ENCODE measurements at places on chromosomes 4 and X.

DNA sequence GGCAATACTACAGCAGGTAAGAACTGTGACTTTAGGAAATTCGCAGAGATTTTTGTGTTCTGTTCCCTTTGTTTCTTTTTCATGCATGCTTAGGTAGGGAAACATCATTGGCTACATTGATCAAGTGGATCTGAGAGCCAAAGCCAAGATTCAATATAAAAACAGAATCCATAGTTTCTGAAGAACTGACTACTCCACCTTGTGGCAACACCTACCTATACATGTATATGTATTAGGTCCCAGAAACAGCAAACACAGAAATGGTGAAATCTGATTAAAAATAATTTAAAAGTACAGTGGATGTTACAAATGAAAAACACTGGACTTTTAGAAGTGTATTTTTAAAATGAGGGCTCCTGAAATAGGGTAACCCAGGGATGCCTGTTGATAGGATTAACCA, 322.6 kb upstream of the MAOA start:
- no peaks in the 10 kb centered on the region for H3K36me3 ChIP-seq
- H3K4me3 ChIP-seq: no peak overlapping the region
- no peak overlapping the region for H3K27ac ChIP-seq

DNA sequence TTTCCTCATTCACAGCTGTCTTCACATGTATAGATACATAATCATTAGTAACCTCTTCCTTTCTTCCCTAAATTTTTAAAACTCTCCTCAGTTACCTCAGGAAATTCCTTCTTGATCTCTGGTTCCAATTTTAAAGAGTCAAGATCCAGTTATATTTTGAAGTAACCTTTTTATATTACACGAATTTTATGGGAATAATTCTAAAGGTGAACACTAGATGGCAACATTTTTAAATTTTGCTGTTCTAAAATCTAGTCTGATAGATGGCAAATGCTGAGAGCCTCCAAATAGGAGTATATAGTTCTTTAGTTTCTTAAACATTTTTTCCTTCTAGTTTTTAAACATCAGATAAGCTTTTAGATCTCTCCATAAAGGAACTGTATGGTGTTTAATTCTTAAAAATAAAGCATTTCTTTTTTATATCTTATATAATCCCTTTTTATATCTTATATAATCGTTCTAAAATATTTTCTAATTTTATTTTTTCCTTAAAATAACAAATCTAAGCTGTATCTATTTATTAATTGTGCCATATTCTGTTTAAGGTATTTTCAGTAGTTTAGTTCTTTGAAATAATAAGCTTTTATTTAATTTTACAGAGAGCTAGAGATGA, 37.9 kb upstream of the PAPSS1 start:
- DNase-seq: no peak
- no peaks in the 10 kb centered on the region for H3K4me1 ChIP-seq
- H3K4me3 ChIP-seq: no peak overlapping the region

DNA sequence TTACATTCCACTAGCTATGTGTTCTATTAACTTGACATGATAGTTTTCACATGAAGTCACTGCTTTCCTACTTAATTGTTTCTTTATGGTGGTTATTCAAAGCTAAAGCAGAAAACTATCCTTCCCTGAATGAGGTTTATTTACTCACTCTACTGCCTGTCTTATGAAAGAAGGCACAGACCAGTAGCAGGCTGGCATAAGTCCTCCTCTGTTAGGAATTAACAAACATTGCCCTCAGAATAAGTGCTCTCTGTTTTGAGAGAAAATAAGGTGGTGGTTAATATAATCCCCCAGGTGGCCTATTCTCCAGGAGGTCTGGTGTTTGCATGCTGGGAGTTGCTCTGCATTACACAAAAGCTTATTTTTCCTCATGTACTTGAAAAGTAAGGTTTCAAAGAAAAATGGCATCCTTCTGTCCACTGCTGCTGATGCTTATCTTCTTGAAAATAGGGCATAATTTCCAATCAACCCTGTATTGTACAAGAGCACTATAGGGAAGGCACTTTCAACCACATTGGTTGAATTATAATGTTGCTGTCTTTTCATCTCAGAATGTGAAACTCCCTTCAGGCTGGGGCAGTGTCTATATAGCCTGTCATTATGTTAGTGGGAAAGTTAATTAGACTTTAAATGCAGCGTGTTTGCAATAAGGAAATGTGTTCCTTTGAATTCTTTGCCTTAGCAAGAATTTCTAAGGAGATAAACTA, 119.7 kb upstream of the TBC1D9 start:
- DNase-seq: no peak
- H3K36me3 ChIP-seq: no peaks in the 10 kb centered on the region
- no peak overlapping the region for H3K4me3 ChIP-seq
- H3K27me3 ChIP-seq: no peaks in the 10 kb centered on the region

GRCh38 chr4:7708981-7709380, 230.7 kb downstream of the AFAP1 start:
- H3K36me3 ChIP-seq: no peaks in the 10 kb centered on the region
- H3K4me1 ChIP-seq: no peaks in the 10 kb centered on the region
- no peak for DNase-seq
- no peaks in the 10 kb centered on the region for H3K27me3 ChIP-seq
- H3K4me3 ChIP-seq: no peak overlapping the region
- H3K27ac ChIP-seq: no peak overlapping the region

- no peak overlapping the region for H3K27ac ChIP-seq
- no peak overlapping the region for H3K4me3 ChIP-seq
- H3K27me3 ChIP-seq: no peaks in the 10 kb centered on the region
- no peak for DNase-seq
Measured at GRCh38 chrX:67555578-67556203, 11.9 kb downstream of the AR start.

DNA sequence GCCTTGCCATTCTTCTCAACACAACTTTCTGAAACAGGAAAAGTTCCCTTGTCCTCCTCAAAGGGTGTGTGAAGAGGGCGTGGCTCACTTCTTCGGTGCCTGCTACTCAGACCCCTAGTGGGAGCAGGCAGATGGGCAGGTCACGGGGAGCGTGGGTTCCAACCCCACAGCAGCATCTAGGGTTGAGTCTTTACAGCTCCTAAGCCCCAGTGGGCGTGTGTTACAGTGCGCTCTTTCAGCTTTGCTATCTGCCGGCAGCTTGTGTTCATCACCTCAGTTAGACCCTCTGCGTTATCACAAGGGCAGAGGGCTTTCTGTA, 57.5 kb upstream of the KLF3 start:
- peaks cover 3% of the 10 kb centered on the region for H3K4me1 ChIP-seq
- H3K36me3 ChIP-seq: no peaks in the 10 kb centered on the region
- DNase-seq: no peak
- H3K4me3 ChIP-seq: no peak overlapping the region
- no peak overlapping the region for H3K27ac ChIP-seq
- H3K27me3 ChIP-seq: no peaks in the 10 kb centered on the region

GRCh38 chr4:72376901-72377300, 192.1 kb downstream of the ADAMTS3 start:
- no peak for DNase-seq
- no peaks in the 10 kb centered on the region for H3K27me3 ChIP-seq
- H3K4me1 ChIP-seq: no peaks in the 10 kb centered on the region
- no peaks in the 10 kb centered on the region for H3K36me3 ChIP-seq
- no peak overlapping the region for H3K4me3 ChIP-seq
- H3K27ac ChIP-seq: no peak overlapping the region

GRCh38 chr4:1200425-1201035, 28.1 kb upstream of the SPON2 start:
- H3K27ac ChIP-seq: no peak overlapping the region
- no peaks in the 10 kb centered on the region for H3K36me3 ChIP-seq
- H3K27me3 ChIP-seq: no peaks in the 10 kb centered on the region
- no peak for DNase-seq

- H3K27me3 ChIP-seq: no peaks in the 10 kb centered on the region
- peaks cover 12% of the 10 kb centered on the region for H3K4me1 ChIP-seq
- no peaks in the 10 kb centered on the region for H3K36me3 ChIP-seq
Measured at GRCh38 chr4:132275583-132276121, 873.4 kb upstream of the PCDH10 start.

DNA sequence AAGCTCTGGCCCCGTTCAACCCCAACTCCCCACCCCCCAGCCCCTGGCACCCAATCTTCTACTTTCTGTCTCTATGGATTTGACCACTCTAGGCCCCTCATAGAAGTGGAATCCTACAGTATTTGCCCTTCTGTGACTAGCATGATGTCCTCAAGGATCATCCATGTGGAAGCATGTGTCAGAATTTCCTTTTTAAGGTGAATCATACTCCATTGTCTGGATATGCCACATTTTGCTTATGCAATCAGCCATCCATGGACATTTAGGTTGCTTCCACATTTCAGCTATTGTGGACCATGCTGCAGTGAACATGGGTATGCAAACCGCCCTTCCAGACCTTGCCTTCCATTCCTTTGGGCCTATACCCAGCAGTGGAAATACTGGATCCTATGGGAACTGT, 15.5 kb downstream of the CCNQ start:
- DNase-seq: no peak
- no peaks in the 10 kb centered on the region for H3K27me3 ChIP-seq
- no peak overlapping the region for H3K27ac ChIP-seq
- H3K4me1 ChIP-seq: no peaks in the 10 kb centered on the region
- no peak overlapping the region for H3K4me3 ChIP-seq
- no peaks in the 10 kb centered on the region for H3K36me3 ChIP-seq

GRCh38 chr4:175412746-175413145, 399.3 kb downstream of the GPM6A start:
- peak overlapping the region; percentile 73 for H3K27ac ChIP-seq
- H3K36me3 ChIP-seq: no peaks in the 10 kb centered on the region
- H3K27me3 ChIP-seq: no peaks in the 10 kb centered on the region
- no peak for DNase-seq

DNA sequence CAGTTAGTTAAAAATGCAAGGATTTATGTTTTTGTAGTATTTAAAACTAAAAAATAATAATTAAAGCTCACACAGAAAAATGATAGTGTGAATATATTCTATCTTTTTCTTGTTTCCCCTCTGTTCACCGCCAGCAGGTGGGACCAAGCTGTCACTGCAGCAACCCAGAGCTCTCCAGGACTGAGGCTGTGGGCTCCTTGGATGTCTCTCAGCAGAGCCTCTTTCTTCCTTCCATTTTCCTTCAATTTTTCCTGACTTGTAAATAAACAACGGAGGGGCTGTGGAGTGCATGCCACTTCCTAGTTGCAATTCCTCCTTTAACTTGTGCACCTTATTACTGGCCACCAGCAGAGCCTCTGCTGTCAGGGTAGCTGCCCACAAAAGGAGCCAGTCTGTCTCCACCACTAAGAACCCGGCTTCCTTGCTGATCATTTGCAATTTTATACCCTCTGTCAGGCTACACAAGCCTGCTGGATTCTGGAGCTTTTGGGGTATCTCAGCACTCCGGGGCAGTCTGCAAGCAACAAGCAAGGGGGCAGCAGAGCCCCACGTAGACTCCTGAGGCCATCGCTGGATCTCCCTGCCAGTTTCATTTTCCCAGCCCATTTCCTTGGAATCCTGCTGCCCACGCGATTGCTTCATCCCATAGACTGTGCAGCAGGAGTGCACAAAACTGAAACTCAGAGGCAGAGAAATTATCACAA, 1467.4 kb downstream of the C4orf33 start:
- no peaks in the 10 kb centered on the region for H3K4me1 ChIP-seq
- DNase-seq: peak; percentile 55
- no peak overlapping the region for H3K27ac ChIP-seq
- H3K4me3 ChIP-seq: peak overlapping the region; percentile 14
- H3K27me3 ChIP-seq: no peaks in the 10 kb centered on the region

DNA sequence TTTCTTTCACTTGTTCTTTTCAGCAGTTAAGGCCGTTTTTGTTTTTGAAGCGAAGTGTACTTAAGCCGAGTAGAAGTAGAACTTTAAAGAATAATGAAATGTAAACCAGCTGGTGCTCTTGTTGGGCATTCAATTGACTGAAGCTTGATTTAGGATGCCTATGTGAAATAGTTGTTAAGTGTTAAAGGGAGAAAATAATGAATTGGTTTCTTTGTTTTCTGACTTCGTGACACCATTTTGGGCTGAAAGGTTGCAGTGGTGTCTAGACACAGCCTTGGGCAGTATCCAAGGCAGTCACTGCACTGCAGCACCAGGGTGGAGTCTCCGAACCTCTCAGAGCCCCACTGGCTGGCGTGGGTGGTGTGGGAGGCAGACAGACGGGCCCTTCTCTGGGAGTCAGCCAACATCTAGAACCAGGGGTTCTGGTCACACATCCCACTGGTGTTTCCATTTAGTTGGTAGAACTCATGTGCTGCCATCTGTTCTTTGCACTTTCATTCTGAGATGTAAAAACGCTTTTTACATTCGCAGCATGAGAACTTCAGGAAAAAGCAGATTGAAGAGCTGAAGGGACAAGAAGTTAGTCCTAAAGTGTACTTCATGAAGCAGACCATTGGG, 3.5 kb downstream of the UCHL1 start:
- no peak overlapping the region for H3K4me3 ChIP-seq
- no peaks in the 10 kb centered on the region for H3K4me1 ChIP-seq
- H3K36me3 ChIP-seq: no peaks in the 10 kb centered on the region

- DNase-seq: no peak
- peak overlapping the region; percentile 28 for H3K27ac ChIP-seq
- peaks cover 4% of the 10 kb centered on the region for H3K4me1 ChIP-seq
- H3K36me3 ChIP-seq: no peaks in the 10 kb centered on the region
- H3K27me3 ChIP-seq: no peaks in the 10 kb centered on the region
Measured at GRCh38 chrX:119692191-119693039, 553 bp downstream of the SEPTIN6 start.

DNA sequence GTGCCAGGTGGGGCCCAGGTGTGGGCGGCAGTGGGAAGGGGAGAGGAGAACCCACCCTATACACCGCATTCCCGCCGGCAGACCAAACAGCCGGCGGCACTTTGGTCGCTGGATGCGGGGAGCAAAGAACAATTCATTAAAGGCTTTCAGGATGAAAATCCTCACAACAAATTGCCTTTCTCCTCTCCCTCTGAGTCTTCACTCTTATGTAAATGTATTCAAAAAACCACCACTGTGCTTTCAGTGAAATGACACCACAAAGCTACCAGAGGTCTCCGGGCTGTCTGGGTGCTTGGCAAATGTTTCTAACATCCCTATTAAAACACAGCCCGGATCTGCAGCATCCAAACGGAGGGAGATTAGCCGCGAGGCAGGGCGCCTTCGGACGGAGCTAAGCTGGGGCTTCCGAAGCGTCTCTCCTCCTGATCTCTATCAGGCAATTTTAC, 171.8 kb upstream of the TBL1X start:
- H3K4me3 ChIP-seq: no peak overlapping the region
- no peaks in the 10 kb centered on the region for H3K4me1 ChIP-seq
- no peak overlapping the region for H3K27ac ChIP-seq
- no peak for DNase-seq
- no peaks in the 10 kb centered on the region for H3K27me3 ChIP-seq
- H3K36me3 ChIP-seq: no peaks in the 10 kb centered on the region

- no peak overlapping the region for H3K27ac ChIP-seq
- no peaks in the 10 kb centered on the region for H3K27me3 ChIP-seq
- no peak overlapping the region for H3K4me3 ChIP-seq
- no peaks in the 10 kb centered on the region for H3K4me1 ChIP-seq
- H3K36me3 ChIP-seq: no peaks in the 10 kb centered on the region
Measured at GRCh38 chrX:150768580-150769190, 75.5 kb downstream of the MTMR1 start.

- peaks cover under 1% of the 10 kb centered on the region for H3K4me1 ChIP-seq
- no peak for DNase-seq
- no peak overlapping the region for H3K27ac ChIP-seq
Measured at GRCh38 chr4:67456577-67457196, 88.6 kb downstream of the CENPC start.

Data from RWPE2 (cell line).